ENCODE measurements at places on chromosomes 12 and 14.

DNA sequence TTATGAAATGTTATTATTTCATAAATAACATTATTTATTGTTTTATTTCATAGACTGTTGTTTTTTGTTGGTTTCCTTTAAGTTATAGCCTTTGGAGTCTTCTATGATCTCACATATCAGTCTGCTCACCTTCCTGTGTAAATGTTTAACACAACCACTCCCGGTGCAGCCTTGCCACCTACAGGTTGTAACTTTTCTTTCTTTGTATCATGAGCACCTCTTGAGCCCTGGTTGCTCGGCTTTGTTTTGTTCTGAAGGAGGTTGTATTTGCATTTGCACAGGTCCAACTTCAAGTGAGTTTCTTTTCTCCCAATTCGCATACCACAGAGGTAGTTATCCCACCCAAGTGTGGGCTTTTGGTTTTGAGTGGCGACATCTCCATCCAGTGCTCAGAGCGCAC is 121.4 kb downstream of the SLC15A4 start:
- DNase-seq, result no peak

DNA sequence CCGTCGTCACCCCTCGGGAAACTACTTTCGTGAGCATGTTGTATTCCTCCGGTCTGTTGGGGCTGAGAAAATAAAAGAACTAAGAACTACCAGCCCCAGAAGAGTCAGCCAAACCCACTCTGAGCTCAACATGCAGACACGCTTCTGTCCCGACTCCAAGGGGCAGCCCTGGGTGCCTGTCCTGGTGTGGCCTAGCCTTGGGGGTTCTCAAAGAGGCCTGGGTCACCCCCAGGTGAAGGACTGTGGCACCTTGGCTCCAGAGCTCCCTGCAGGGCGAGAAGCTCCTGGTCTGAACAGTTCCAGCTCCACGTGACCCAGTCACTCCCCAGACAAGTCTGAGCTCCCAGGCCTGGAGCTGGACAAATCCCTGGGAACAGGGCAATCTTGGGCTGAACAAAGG is 87.0 kb downstream of the VWF start:
- no peak for DNase-seq

GRCh38 chr14:24986206-24986893 is 63.6 kb downstream of the STXBP6 start:
- DNase-seq, result no peak

- DNase-seq, result no peak
These were observed 56.7 kb downstream of the C14orf132 start for GRCh38 chr14:96095581-96096476.

GRCh38 chr12:44852483-44852882 is 23.6 kb downstream of the NELL2 start:
- DNase-seq, result no peak

GRCh38 chr14:102080183-102081080 is 6.4 kb downstream of the HSP90AA1 start:
- no peak for DNase-seq

- DNase-seq, result no peak
These were observed 569.6 kb downstream of the AACS start for GRCh38 chr12:125634813-125635212.

DNA sequence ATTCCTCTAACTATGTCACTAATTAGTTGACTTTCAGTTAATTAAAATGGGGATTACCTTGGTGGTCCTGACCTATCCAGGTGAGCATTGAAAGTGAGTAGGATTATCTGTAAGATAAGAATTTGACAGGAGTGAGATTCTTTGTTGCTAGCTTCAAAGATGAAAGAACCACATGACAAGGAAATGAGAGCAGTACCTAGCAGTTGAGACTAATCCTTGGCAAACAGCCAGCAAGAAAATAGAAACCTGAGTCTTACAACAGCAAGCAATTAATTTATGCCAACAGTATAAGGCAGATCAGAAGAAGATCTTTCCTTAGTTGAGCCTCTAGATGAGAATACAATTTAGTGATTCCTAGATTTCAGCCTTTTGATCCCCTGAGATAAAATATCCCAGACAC is 1058.4 kb downstream of the LRFN5 start:
- DNase-seq, result no peak

- no peak for DNase-seq
These were observed 1.1 kb downstream of the RHNO1 start for GRCh38 chr12:2877953-2878732.

DNA sequence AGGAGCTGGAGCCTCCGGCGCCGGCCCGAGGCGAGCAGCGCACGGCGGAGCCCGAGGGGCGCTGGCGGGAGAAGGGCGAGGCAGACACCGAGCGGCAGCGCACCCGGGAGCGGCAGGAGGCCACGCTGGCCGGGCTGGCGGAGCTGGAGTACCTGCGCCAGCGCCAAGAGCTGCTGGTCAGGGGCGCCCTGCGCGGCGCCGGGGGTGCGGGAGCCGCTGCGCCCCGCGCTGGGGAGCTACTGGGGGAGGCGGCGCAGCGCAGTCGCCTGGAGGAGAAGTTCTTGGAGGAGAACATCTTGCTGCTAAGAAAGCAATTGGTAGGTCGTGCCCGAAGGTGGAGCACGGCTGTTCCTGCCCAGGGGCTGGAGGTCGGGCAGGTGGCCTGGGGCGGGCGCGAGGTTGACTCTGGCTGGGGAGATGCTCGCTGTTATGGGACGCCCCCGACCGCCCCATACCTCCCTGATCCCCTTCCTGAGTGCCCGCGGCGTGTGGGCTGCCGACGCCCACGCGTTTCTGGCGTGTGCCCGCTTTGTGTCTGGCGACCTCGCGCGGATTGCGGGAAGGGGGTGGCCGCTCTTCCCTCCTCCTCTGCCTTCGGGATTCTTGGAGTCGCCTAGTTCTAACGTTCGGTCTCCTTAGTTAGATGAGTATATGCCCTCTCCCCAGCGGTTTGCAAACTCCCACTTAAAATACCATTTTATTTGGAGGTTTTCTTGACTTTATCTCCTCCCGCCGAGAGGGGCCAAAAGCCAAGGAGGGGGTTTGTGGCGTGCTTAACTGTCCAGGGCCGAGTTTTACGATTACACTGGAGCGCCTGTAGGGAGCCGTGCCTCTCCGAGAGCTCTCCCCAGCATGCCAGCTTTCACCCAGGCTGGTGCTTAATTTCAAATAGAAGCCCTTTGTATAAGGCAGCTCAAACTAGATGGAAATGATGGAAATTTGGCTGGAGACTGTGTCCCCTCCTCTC is 752 bp downstream of the DACT1 start:
- no peak for DNase-seq

GRCh38 chr14:99816217-99816616 is 23.0 kb downstream of the EML1 start:
- no peak for DNase-seq

- DNase-seq, result no peak
These were observed 113.6 kb upstream of the ATF1 start for GRCh38 chr12:50650285-50650684.

DNA sequence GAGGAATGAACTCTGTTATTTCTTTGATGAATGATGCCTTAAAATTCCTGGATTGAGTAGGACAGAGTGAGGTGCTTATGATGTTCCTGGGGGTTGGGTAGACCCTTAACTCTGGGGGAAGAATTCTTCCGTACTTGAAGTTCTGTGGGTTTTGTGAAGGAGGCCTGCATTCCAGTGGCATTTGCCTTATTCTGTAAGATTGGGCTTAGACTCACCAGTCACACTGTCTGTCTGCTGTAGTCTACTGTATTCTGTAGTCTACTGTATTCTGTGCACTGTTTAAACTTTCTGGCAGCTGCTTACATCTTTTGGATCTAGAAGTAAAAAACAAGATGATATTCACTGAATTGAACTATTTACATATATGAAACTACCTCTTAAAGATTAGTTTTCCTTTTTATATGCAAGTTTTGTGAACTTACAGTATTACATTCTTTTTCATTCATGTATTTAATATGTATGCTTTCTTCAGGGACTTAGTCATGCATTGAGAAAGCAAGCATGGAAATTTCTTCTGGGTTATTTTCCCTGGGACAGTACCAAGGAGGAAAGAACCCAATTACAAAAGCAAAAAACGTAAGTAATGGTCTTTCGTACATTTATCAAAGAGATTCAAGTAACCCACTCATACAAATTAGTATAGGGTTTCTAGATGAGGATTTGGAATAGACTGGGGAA is 42.3 kb upstream of the TPH2 start:
- DNase-seq, result no peak

DNA sequence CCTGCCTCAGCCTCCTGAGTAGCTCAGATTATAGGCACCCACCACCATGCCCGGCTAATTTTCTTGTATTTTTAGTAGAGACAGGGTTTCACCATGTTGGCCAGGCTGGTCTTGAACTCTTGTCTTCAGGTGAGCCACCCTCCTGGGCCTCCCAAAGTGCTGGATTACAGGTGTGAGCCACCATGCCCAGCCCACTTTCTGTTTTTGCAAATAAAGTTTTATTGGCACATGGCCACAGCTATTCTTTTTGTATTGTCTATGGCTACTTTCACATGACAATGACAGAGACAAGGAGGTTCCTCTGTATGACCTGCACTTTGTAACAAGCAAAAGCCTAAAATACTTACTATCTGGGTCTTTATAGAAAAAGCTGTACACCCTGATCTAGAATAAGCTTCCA is 19.7 kb upstream of the DIABLO start:
- no peak for DNase-seq

GRCh38 chr12:132620899-132621656 is 2.5 kb downstream of the P2RX2 start:
- DNase-seq, result no peak

DNA sequence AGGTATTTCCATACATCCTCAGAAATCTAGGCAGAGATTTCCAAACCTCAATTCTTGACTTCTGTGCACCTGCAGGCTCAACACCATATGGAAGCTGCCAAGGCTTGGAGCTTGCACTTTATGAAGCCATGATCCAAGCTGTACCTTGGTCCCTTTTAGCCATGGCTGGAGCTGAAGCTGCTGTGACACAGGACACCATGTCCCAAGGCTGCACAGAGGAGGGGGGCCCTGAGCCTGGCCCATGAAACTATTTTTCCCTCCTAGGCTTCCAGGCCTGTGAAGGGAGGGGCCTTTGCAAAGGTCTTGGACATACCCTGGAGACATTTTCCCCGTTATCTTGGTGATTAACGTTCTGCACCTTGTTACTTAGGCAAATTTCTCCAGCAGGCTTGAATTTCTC is 110.5 kb downstream of the IGF1 start:
- DNase-seq, result no peak

DNA sequence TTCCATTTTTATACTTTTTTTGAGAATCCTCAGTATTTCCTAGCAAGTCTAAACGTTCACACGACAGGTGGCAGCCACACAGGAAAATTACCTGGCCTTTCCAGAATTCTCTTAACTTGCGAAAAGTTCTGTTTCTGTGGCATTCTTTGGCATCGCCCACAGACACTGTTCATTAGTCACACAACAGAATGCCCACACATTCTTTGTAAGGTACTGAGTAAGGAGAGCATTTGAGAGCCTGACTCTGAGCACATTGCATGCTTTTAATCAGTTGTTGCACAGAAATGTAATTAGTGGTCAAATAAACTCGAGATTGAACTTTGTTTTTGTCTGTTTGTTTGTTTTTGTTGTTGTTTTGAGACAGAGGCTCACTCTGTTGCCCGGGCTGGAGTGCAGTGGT is 52.4 kb downstream of the LMNTD1 start:
- DNase-seq, result no peak

- no peak for DNase-seq
These were observed 2.2 kb downstream of the NAB2 start for GRCh38 chr12:57090924-57091637.

GRCh38 chr14:71668186-71668912 is 263.9 kb upstream of the RGS6 start:
- DNase-seq, result no peak

GRCh38 chr14:31678421-31679249 is 117.4 kb downstream of the NUBPL start:
- DNase-seq, result no peak

GRCh38 chr12:128258866-128259555 is 8.0 kb upstream of the TMEM132C start:
- DNase-seq, result no peak

GRCh38 chr14:66403183-66403582 is 83.0 kb upstream of the CCDC196 start:
- peak; percentile 1 for DNase-seq

GRCh38 chr12:114710151-114710550 is 26.2 kb upstream of the TBX3 start:
- no peak for DNase-seq

DNA sequence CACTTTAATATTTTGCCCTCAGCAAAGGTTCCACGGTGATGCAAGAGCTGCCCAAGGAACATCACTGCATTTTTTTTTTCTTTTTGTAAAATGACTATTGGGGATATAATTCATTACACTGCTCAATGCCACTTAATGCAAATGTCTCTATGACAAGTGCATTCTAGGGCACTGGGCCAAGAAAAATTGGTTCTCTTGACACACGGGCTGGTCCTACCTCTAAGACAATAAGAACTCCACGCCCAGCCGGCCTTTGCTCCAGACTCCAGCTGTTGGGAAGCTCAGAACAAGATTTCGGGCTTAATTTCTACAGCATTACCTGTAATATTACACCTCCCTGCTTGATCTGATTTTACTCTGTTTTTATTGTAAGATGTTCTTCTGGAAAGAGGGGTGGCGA is 48.8 kb upstream of the VRK1 start:
- DNase-seq, result no peak

GRCh38 chr14:51455041-51455835 is 196.5 kb upstream of the FRMD6 start:
- DNase-seq, result no peak

DNA sequence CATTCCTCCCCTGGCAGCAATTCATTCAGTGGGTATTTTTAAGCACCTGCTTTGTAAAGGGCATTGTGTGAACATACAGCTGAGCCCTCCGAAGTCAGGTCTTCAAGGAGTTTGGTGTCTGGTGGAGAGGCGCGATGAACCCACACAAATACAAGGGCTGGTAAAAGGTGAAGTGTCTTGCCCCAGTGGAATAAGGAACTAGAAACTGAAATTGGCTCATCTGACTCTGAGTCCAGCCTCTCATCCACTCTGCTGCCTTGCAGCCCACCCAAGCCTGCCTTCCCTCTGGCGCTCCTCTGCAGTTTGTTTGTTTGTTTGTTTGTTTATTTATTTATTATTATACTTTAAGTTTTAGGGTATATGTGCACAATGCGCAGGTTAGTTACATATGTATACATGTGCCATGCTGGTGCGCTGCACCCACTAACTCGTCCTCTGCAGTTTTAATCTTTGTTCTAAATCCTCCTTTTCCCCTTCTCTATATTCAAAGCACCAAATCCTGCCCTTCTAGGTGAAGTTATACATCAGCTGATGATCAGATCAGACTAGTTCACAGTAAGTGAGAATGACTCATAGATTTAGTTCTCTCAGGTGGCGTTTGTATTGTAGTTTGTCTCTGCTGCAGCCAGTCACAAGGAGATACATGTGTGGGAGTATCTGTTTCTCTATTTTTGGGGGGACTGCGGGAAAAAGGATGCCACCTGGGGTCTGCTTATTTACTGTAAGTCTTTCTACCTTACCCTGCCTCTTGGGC is 394.5 kb downstream of the APAF1 start:
- DNase-seq, result no peak

- DNase-seq, result no peak
These were observed 201.3 kb upstream of the OR4E1 start for GRCh38 chr14:21874946-21875345.

DNA sequence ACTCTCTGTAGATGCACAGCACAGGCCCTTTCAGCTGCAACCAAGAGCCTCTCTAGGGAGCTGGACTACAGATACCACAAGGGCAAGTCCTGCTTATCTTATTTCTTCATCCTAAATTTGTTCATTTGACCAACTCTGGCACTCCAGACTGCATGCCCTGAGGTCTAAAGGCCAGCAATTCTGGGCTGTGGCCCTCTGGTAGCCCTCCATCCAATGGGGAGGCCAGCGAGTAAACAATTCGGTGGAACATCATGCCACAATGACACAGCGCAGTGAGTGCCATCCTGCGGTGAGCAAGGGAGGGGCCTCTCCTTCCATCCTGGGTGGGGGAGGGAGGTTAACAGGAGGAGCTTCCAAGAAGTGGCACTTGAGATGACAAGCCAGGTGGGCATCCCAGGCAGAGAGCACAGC is 652 bp upstream of the SELPLG start:
- DNase-seq, result no peak

All from fibroblast of skin of left quadriceps (primary cell).